ENCODE measurements at places on chromosomes 3 and 15. TPM values are rescaled to one million over a fixed set of nuclear protein-coding genes. Genes with fewer than 3 reads are reported as not detected.

The C3orf33 gene
- 6.9 TPM for total RNA-seq

The CPNE9 gene
- 0.15 TPM for total RNA-seq

The SLC24A5 gene
- total RNA-seq, result not detected

The SNX22 gene
- 0.74 TPM for total RNA-seq

The AHSG gene
- total RNA-seq, result 0.16 TPM

The GABRR3 gene
- total RNA-seq, result not detected

The LMAN1L gene
- total RNA-seq, result not detected

The ACP3 gene
- total RNA-seq, result not detected

The ARL6IP5 gene
- total RNA-seq, result 91.7 TPM

The PIERCE2 gene
- 2.5 TPM for total RNA-seq

The XCR1 gene
- total RNA-seq, result not detected

The FMN1 gene
- total RNA-seq, result 0.70 TPM
